ENCODE measurements at places on chromosomes 1 and 21. TPM values are rescaled to one million over a fixed set of nuclear protein-coding genes. Genes with fewer than 3 reads are reported as not detected.

- DNase-seq: no peak
These were observed 4.4 kb upstream of the C4BPB start for GRCh38 chr1:207084232-207084631.

DNA sequence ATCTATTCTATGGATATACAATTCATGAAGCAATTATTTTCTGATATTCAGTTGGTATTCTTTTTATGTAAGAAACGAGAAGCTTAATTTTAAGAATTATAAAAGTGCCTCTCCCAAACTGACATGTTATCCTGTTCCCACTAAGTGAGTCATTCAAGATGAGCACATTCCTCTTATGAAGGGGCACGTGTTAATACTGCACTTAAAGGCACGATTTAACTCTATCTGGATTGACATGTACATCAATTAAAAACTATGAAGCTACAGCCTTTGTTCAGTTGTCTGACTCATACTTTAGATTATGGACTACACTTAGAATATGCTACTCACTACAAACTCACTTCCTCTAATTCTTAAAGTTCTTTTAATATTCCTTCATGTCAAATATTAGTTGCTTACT is 111.6 kb downstream of the CYYR1 start:
- DNase-seq: peak; percentile 3

DNA sequence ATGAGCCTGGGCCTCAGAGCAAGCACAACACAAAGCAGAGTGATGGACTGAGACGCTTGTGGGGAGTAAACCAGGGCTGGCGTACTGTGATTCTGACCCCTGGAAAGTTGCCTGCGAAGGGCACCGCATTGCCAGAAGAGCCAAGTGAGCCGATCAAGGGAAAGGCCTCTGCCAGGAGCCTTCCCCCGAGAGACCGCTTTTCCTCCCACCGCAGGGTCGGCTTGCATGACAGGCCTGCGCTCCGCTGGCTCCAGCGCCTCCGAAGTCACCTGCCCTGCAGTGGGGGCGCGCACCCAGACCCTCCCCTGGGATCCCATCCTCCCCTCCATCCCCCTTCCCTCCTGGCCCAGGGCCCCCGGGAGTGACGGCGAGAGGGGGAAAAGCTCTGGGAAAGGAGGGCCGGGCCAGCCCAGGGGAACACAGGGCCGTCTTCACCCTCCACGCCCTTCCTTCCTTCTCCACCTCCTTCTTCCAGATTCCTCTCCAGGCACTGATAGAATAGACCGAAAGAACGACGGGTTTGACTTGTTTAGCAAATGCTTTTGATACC is 165.0 kb downstream of the TRIM33 start:
- no peak for DNase-seq

DNA sequence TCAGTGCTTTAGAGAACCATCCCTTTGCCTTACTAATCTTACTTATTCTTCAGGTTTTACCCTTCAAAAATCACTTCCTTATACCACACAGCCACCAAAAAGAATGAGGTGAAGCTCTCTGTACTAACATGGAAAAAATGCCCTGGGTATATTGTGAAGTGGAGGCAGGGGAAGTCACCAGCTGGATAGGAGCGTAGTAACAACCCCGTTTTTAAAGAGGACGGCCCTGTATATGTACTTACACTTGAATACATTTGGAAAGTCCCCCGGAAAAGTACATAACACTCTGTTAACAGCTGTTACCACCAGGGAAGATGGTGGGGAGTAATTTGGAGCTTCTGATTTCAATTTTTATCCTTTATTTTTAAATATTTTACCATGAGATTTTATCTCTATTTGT is 28.2 kb upstream of the KHDRBS1 start:
- DNase-seq: no peak

GRCh38 chr21:24840287-24840686 is 767.0 kb downstream of the MRPL39 start:
- no peak for DNase-seq

DNA sequence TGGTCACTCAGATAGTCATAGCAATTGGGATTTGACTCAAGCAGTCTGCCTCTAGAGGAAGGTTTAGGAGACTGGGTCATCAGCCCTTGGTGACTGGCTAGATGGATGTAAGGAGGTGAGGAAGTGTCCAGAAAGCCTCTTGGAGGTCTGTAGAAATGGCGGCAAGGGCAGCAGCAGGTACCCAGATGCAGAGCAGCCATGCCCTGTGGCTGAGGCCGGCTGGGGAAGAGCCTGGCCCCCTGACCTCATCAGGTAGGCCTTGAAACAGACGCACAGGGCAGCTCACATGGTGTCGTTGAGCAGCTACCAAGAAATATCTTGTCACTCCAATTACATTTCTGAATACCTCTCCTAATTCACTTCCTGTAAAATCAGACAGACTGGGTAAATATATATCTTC is 98.2 kb downstream of the DMRTB1 start:
- no peak for DNase-seq

DNA sequence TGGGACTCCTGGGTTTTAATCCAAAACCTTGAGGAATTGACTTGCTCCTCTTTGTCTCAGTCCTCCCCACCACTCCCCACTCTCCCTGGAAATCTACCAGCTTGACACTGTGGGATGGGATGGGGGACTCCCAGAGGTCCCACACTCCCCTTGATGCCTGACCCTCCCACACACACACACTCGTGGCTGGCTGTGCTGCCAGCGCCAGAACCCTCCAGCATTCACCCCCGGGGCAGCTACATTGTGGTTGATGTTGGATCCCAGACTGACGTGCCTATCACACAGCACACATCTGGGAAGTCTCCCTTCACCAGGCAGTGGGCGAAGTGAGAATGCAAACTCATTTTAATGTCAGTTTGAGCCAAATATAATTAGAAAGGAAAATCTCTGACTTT is 10.0 kb downstream of the KIRREL1 start:
- peak; percentile 84 for DNase-seq

DNA sequence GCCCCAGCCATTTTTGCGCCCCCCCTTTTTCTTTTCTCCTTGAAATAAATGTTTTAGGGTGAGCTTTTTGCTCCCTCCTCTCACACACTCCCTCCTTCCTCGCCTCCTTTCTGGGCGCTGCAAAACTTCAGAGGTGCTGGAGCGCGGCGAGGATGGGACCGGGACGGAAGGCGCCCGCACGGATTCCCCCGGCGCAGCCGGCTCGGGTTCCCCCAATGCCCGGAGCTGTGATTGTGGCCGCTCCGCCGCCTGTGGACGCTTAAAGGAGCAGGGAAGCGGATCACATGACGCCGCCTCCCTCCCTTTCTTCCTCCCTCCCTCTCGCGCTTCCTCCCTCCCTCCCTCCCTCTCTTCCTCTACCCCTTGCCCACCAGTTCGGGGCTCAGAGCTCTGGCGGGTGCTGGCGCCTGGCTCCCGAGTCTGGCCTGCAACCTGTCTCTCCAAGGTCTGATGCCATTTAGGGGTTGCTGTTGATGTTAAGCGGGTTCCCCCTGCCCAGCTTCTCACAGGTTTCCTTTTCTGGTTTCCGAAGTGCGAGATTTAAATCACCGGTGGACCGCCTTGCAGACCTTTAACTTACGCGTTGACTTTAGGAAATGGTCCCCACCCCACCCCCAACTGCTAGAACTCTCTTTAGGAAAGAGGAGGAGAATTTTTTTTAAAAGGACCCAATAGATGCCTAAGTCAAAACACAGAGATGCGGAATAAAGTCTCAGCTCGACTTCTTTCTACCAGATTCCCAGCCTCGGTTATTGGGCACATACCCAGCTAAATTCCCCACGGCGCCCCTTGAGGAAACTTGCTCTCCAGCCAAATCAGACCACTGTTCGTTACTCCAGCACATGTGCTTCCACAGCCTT is at the start of gene WLS:
TSS of gene WLS (minus strand) at position 235 of the 860 bp plus-strand sequence. CDS start at position 11, 224 bp downstream.
- peak; percentile 81 for DNase-seq

GRCh38 chr1:46248122-46248920 is 758 bp downstream of the RAD54L start:
- DNase-seq: peak; percentile 72

DNA sequence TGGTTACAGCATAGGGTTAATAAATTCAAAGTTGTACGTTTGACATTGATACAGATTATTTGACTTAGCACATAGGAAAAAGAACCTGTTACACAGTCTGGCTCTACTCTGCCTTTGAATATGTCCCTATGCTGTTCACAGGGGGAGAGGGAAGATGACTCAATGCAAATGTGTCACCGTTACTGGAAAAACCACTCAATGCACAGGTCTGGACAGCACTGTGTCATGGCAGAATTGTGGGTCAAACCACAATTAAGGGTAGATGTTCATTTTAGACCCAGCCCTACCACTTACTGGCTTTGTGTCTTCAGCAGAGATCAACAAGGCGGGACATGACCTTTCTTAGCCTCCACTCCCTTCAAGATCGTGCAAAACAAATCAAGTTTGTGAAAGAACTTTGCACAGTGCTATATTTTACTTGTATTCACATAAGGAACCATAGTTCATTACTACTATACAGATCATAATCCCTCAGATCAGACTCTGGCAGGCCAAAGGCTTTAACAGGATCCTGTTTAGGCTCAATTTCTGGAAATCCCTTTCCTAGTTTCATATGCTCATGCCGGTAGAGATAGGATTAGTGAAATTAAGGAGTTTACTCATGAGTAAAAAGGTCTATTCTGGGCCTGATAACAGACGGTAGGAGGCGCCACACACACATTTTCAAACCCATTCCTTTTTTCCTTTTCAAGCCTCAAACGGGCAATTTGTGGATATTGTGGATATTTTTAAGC is 22.1 kb downstream of the EIF2D start:
- DNase-seq: peak; percentile 92

- DNase-seq: peak; percentile 46
These were observed 54.9 kb downstream of the ENAH start for GRCh38 chr1:225597926-225598575.

DNA sequence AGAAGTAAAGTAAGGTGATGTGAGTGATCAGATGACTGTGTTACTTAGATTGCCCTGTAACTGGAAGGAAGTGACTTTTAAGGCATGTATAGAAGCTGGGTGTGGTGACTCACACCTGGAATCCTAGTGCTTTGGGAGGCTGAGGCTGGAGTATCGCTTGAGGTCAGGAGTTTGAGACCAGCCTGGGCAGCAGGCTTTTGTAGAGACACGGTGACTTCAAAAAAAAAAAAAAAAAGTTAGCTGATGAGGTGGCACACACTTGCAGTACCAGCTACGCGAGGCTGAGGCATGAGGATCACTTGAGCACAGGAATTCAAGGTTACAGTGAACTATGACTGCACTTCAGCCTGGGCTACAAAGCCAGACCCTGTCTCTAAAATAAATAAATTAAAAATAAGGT is 2.3 kb upstream of the USP16 start:
- peak; percentile 49 for DNase-seq

DNA sequence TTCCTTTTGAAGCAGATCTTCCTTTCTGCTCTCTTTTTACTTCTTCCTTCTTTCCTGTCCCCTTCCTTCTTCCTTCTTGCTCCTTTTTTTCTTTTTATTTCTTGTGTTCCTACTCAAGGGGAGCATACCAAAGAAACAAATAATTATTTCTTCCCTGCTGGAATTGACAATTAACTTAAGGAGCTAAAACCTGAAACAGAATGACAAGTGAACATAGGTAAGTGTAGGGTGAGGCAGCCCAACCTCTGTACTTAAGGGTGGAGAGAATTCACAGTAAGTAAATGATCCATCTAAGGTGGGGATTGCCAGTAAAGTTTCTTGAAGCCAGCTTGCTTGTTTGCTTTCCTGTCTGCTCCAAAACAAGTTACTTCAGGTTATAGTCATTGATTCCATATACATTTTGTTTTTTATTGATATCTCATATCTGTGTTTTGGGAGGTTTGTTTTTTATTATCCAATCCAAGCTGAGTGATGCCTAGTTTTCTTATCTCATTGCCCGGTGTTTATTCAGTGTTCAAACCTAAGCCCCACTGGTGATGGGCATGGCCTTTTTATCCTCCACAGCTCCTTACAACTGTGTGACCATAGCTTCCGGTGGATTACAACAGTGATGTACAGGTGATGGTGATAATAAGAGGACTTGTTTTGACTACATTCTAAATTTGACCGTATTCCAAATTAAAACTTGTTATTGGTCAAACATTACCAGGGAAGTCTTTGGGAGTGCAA is 133.2 kb upstream of the IVNS1ABP start:
- DNase-seq: no peak

- no peak for DNase-seq
These were observed 4.1 kb downstream of the PDC start for GRCh38 chr1:186456729-186457255.

GRCh38 chr1:155383406-155383805 is 62.7 kb downstream of the RUSC1 start:
- no peak for DNase-seq

DNA sequence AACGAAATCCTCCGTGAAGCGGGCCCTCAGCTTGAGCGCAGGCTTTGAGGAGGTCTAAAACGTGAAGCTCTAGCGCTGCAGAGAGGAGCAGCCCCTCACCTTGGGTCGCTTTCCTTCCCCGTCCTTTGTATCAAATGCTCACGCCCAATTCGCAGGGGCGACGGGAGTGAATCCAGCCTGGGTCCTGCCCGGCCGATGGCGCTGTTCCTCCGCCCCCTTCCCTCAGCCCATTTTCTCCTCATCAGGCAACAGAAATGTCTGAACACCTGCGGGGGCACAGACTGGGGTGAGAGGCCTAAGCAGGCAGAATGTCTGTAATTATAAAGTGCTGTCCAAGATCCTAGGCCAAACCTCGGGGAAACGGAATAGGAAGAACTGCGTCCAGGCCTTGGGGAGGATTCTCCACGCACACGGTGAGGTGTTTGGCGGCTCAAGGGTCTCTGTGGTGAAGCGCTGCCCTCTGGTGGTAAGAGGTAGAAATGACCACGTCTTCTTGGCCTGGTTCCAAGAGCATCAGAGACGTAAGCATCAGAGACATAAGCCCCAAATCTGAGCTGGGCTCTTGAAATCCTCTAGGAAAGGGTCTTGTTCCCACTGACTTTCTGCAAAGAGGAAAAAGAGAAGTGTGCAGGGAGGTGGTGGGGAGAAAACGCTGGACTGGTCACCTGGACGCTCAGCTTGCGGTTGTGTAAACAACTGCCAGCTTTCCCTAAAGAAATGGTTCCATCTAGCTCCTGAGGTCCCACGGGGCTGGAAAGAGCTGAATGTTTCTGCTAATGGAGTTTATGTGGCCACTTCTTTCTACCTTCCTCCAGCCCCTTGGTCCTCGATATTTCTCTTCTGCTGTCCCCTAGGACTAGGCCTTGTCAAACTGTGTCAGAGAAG is 92.1 kb upstream of the CD53 start:
- DNase-seq: peak; percentile 59

GRCh38 chr1:25774921-25775771 is 24.8 kb upstream of the SELENON start:
- DNase-seq: peak; percentile 56

- no peak for DNase-seq
These were observed 741.7 kb downstream of the MATN1 start for GRCh38 chr1:29981586-29982239.

- DNase-seq: no peak
These were observed 59.9 kb downstream of the VANGL2 start for GRCh38 chr1:160460214-160460642.

GRCh38 chr1:18341291-18342069 is 139.2 kb upstream of the KLHDC7A start:
- no peak for DNase-seq

The TNFRSF4 gene
- total RNA-seq: not detected

The OPRD1 gene
- total RNA-seq: not detected

The RXFP4 gene
- total RNA-seq: not detected

The CD48 gene
- 0.05 TPM for total RNA-seq

The PROK1 gene
- total RNA-seq: 1.6 TPM

The CCDC27 gene
- not detected for total RNA-seq

The PGLYRP3 gene
- not detected for total RNA-seq

The SLC16A4 gene
- 30.0 TPM for total RNA-seq

The GON4L gene
- 22.0 TPM for total RNA-seq

The FAM89A gene
- total RNA-seq: 9.4 TPM

The RPL5 gene
- 775 TPM for total RNA-seq

The CCDC30 gene
- not detected for total RNA-seq

The KRTCAP2 gene
- 209 TPM for total RNA-seq
